ENCODE measurements at places on chromosomes 7 and 10. TPM values are rescaled to one million over a fixed set of nuclear protein-coding genes. Genes with fewer than 3 reads are reported as not detected.

DNA sequence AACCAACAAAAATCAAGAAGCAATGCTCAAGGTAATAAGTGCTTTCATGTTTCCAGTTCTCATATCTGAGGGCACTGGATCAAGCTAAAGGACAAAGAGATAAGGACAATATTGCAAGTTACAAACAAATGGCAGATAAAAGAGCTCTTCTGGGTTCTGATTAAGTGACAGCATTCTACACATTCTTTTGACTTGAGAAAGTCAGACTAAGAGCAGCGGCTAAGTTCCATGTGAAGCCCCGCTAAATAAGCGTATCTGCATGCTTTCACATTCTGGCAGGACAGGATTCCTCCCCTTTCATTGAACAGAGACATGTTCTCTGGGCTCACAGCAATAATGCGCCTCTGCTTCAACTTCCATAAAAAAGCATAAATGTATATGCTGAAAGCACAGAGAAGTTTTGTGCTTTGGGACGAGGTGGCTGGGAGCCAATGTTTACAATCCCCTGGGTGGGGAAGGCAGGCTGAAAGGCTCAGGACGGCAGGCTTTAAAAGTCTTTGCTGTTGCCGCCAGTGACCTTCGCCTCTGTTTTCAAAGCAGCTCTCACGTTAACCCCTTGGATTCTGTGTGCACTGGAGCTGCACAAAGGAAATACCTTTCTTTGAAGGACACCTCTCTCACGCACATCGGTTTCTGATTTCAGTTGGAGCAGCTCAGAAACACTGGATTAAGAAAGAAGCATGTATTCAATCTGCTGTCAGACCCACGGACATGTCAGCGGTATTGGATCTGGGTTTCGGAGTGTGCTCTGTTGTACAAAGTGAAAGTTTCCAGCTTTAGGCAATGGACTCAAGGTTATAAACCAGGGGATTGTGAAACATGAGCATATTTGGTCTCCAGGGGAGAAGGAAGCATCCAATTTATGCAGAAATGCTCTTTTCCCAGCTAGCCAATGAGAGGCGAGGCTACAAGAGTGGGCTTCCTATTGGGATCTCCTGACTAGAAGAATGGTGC, 105.4 kb upstream of the FAM133B start:
- peak overlapping the region; percentile 95 for H3K27ac ChIP-seq
- no peaks in the 10 kb centered on the region for H3K27me3 ChIP-seq
- peak overlapping the region; percentile 65 for H3K4me3 ChIP-seq
- peaks cover 26% of the 10 kb centered on the region for H3K4me1 ChIP-seq
- no peaks in the 10 kb centered on the region for H3K36me3 ChIP-seq

TEX36 gene
- not detected for total RNA-seq

GJC3 gene
- total RNA-seq, result not detected

HGF gene
- total RNA-seq, result 108 TPM

ASB10 gene
- not detected for total RNA-seq

Data from fibroblast of lung (primary cell).